ENCODE measurements at places on chromosomes 2 and 18.
A peak's percentile ranks its signal among the peaks of the same experiment; 100 is the strongest.

DNA sequence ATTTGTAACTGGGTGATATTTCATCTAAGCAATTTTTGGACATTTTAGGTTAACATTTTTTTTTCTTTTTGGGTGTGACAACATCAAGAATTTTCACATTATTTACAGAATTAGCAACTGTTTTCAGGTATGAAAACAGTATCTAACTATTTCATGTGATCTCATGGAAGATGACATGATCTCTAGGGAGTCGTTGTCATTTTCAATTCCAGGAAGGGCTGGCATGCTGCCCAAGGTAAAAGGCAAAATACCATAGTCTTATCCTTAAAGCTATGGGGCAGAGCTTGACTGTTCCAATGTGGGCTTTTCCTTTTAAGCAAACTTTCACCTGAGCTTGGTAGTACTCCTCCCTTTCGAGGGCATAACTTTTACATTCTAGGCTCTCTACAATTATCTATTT lies 443.7 kb downstream of the DSEL start:
- no peak for DNase-seq

DNA sequence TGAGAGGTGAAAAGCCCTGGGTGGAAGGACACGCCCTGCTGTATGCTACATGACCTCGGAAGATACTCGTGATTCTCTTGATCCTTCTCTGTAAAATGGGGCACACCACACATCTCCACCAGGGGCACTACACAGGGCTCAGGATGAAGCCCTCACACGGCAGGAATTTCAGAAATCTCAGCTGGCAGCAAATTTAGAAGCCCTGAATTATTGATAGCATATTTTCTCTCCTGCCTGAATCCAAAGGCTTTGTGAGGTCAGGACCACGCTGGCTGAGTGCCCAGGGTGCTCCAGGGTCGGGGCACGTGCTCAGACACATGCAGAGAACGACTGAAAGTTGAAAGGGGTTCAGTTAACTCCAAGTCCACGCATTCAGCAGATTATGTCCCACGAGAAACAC lies 42.1 kb upstream of the GALR1 start:
- peak; percentile 77 for DNase-seq

GRCh38 chr2:6341588-6342129 lies 524.0 kb downstream of the CMPK2 start:
- DNase-seq = no peak

DNA sequence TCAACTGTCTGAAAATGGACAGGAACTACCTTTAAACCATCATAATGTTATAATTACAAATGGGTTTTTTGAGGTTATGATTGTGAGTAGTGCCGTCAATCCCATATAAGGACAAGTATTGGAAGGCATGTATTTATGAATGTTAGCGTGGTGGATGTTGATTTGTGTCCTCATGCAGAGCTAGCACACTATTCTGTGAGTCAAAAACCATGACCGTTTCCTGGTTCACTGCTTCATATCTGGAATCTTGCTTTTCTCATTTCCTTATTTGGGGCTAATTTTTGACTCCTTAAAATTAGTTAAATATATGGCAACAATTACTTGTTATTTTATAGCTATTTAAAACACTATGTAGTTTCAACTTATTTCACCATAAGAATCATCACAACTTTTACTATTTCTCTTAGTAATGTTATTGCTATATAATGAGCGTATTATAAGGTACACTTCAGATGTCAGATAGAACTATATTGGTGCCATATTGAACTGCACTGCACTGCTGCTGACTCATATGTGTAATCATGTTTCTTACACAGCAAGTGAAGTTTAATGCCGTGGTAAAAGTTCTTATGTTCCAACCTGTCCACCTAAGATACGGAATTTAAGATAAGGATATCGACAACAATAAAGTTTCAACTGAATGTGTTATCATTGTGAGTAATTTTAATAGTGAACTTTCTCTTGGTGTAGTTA lies 192.8 kb downstream of the PTGR3 start:
- no peak for DNase-seq

GRCh38 chr18:54191352-54191751 lies 33.1 kb downstream of the MBD2 start:
- DNase-seq = no peak

GRCh38 chr18:41617647-41618046 lies 337.4 kb upstream of the PIK3C3 start:
- DNase-seq = no peak

GRCh38 chr2:142983174-142983573 lies 105.7 kb downstream of the KYNU start:
- no peak for DNase-seq

GRCh38 chr2:190050001-190050400 lies 12.5 kb downstream of the MSTN start:
- no peak for DNase-seq

DNA sequence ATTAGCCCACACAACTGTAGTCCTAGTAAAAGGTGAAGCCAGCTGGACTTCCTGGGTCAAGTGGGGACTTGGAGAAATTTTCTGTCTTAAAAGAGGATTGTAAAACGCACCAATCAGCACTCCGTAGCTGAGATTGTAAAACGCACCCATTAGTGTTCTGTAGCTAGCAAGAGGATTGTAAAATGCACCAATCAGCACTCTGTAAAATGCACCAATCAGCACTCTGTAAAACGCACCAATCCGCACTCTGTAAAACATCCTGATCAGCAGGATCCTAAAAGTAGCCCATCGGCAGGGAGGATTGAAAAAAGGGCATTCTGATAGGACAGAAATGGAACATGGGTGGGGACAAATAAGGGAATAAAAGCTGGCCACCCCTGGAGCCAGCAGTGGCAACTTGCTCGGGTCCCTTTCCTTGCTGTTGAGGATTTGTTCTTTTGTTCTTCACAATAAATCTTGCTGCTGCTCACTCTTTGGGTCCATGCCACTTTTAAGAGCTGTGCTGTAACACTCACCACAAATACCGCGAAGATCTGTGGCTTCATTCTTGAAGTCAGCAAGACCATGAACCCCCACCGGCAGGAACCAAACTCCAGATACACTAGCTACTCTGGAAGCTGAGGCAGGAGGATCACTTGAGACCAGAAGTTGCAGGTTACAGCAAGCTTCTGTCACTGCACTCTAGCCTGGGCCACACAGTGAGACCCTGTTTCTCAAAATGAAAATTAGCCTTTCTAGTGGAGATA lies 102.6 kb downstream of the HS6ST1 start:
- DNase-seq = no peak

- no peak for DNase-seq
These were observed 17.3 kb downstream of the C2orf42 start for GRCh38 chr2:70173520-70173919.

DNA sequence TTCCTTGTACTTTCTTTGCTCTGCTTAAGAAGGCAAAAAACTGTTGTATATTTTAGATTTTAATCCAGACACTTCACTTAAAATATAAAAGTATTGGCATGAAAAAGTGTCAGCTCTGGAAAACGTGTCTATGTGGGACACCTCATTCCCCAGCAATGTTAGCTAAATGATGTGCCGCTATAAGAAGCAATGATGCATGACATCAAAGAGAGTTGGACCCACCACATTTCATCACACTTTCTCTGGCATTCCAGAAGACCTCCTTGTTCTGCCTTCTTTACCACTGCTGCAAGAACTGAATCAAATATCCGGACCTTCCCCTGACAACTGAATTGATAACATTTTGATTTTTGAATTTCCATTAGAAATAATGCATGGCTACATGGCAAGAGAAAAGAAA lies 242.4 kb upstream of the TANK start:
- no peak for DNase-seq

DNA sequence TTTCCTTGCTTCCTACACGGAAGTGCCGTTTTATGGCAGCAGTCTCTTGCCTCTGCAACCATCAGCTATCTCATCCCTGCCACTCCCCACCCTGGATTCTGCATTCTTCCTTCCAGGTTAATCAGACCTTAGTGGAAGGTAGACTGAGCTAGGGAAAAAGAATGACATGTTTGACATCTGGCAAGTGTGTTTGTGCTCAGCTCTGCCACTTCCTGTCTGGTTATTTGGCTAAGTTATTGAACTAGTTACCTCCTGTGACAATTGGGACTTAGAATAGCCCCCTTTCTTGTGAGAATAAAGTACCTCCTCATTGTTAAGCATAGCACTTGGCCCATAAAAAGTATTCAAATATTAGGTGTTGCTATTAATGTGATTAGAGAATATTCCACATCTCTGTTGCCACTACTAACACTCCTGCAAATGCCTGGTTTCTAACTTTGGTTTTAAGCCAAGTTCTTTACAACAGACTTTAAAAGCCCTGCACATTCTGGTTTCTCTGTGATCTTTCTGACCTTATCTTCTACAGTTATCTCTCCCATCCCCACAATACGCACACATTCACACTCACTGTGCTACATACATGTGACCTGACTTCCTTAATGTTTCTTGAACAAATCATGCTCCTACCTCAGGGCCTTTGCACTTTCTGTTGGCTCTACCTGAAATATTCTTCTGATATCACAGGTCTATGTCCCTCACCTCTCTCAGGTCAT lies 10.8 kb upstream of the MAPRE2 start:
- DNase-seq = no peak

GRCh38 chr2:7994397-7994951 lies 687.4 kb upstream of the ID2 start:
- DNase-seq = no peak

- no peak for DNase-seq
These were observed 22.2 kb upstream of the TXNL4A start for GRCh38 chr18:80010551-80010906.

All from fibroblast of gingiva (primary cell).